ENCODE measurements at places on chromosomes 6 and 20.
A peak's percentile ranks its signal among the peaks of the same experiment; 100 is the strongest.

- peaks cover 25% of the 10 kb centered on the region for H3K36me3 ChIP-seq
- peak overlapping the region; percentile 80 for H3K4me3 ChIP-seq
- H3K27ac ChIP-seq: peak overlapping the region; percentile 81
- DNase-seq: no peak
These were observed 48.6 kb upstream of the PKHD1 start for GRCh38 chr6:52136055-52136454.

- H3K36me3 ChIP-seq: no peaks in the 10 kb centered on the region
- H3K4me3 ChIP-seq: no peak overlapping the region
- peak; percentile 31 for DNase-seq
- no peak overlapping the region for H3K27ac ChIP-seq
- peaks cover 11% of the 10 kb centered on the region for H3K4me1 ChIP-seq
- H3K27me3 ChIP-seq: no peaks in the 10 kb centered on the region
These were observed 221.6 kb downstream of the OGFRL1 start for GRCh38 chr6:71510057-71510713.

- no peak overlapping the region for H3K27ac ChIP-seq
- no peaks in the 10 kb centered on the region for H3K27me3 ChIP-seq
- peaks cover 26% of the 10 kb centered on the region for H3K36me3 ChIP-seq
- no peak overlapping the region for H3K4me3 ChIP-seq
- H3K4me1 ChIP-seq: no peaks in the 10 kb centered on the region
These were observed 5.3 kb upstream of the GUCA1B start for GRCh38 chr6:42200035-42200434.

GRCh38 chr20:3710011-3710466 is 2.4 kb downstream of the SIGLEC1 start:
- no peaks in the 10 kb centered on the region for H3K27me3 ChIP-seq
- H3K4me1 ChIP-seq: peaks cover 7% of the 10 kb centered on the region
- H3K4me3 ChIP-seq: no peak overlapping the region
- DNase-seq: peak; percentile 56
- no peak overlapping the region for H3K27ac ChIP-seq
- H3K36me3 ChIP-seq: no peaks in the 10 kb centered on the region

DNA sequence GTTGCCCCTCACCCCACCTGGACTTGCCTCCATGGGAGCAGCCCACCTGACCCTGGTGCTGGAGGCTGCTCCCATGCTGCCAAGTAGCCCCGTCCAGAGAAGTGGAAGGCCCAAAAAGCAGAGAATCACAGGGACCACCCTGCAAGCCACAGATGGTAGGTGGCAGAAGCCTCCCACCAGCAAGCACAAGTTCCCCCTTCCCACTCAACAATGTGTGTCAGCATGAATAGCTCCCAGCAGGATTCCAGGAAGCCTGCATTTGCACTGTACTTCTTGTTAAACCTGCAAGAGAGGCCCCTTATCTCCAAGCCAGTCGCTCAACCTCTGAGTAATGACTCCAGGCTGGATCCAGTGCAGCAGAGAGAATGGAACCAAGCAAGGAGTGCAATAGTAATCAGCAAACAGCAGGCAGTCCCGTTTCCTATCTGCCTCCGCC is 180.8 kb upstream of the CST7 start:
- no peak overlapping the region for H3K4me3 ChIP-seq
- no peaks in the 10 kb centered on the region for H3K4me1 ChIP-seq
- H3K27ac ChIP-seq: no peak overlapping the region
- H3K36me3 ChIP-seq: no peaks in the 10 kb centered on the region
- no peak for DNase-seq
- H3K27me3 ChIP-seq: peaks cover 2% of the 10 kb centered on the region

GRCh38 chr6:24951811-24952299 is 16.1 kb upstream of the RIPOR2 start:
- no peak for DNase-seq
- no peaks in the 10 kb centered on the region for H3K27me3 ChIP-seq
- H3K27ac ChIP-seq: no peak overlapping the region
- H3K36me3 ChIP-seq: no peaks in the 10 kb centered on the region
- no peaks in the 10 kb centered on the region for H3K4me1 ChIP-seq

DNA sequence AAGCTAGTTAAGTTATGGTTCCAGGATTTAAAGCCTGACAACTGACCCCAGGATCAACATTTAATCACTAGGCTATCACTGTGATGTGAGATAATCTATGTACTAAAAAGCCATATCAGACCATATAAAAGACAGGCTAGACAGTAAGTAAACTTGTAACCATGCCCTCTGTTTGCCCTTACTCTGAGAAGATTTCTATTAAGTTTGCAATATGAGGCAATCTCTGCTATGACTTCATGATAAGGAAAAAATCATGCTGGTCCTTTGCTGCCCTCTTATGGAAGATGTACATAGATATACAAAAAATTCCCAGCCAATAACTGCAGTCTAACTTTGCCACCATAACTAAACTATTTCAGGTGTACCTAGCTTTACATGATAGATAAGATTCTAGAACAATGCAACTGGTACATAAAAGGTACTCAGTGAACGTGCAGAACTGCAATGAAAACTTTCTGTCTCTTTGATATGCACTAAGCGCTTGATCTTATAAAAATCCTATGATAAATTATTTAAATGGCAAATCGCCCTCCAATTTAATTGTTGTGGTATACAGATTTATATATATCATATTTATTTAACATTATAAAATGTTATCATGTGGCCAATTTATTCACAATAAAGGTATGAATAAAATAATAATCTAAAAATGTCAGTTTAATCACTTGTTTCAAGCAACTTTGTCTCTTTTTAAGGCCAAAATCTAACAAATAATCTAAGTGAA is 70.5 kb downstream of the FAM217A start:
- peak overlapping the region; percentile 62 for H3K27ac ChIP-seq
- no peaks in the 10 kb centered on the region for H3K27me3 ChIP-seq
- H3K36me3 ChIP-seq: no peaks in the 10 kb centered on the region
- DNase-seq: no peak
- H3K4me1 ChIP-seq: peaks cover 18% of the 10 kb centered on the region

- peaks cover 4% of the 10 kb centered on the region for H3K4me1 ChIP-seq
- peak; percentile 85 for DNase-seq
- no peaks in the 10 kb centered on the region for H3K36me3 ChIP-seq
- no peaks in the 10 kb centered on the region for H3K27me3 ChIP-seq
- peak overlapping the region; percentile 27 for H3K4me3 ChIP-seq
- H3K27ac ChIP-seq: peak overlapping the region; percentile 51
These were observed 21.1 kb upstream of the NOTCH4 start for GRCh38 chr6:32244946-32245398.

- no peaks in the 10 kb centered on the region for H3K36me3 ChIP-seq
- no peaks in the 10 kb centered on the region for H3K4me1 ChIP-seq
- DNase-seq: no peak
- no peaks in the 10 kb centered on the region for H3K27me3 ChIP-seq
These were observed 60.4 kb upstream of the RSPO3 start for GRCh38 chr6:127058027-127058426.

- no peak overlapping the region for H3K27ac ChIP-seq
- H3K27me3 ChIP-seq: no peaks in the 10 kb centered on the region
- no peaks in the 10 kb centered on the region for H3K4me1 ChIP-seq
- no peaks in the 10 kb centered on the region for H3K36me3 ChIP-seq
- no peak overlapping the region for H3K4me3 ChIP-seq
- DNase-seq: no peak
These were observed 1.9 kb downstream of the RFPL4B start for GRCh38 chr6:112348891-112349635.

DNA sequence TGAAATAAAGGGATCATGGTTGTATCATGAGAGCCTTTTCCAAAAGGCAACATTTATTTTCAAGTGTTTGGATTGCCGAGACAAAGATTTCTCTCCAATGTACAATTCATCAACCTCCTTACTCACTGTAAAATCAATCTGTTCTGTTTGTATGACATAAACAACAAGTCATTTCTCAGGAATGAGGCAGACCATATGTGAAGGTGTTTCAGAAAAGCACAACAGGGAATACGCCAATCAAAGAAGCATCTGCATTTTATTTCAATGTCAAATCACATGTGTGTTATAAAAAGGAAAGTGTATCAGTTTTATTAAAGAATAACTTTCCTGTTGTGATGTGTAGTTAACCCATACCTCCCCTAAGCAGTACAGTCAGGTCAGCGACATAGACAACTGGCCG is 653.7 kb downstream of the TFAP2A start:
- DNase-seq: no peak
- no peak overlapping the region for H3K4me3 ChIP-seq
- H3K4me1 ChIP-seq: no peaks in the 10 kb centered on the region
- no peaks in the 10 kb centered on the region for H3K36me3 ChIP-seq
- no peaks in the 10 kb centered on the region for H3K27me3 ChIP-seq

- no peak overlapping the region for H3K27ac ChIP-seq
- no peaks in the 10 kb centered on the region for H3K4me1 ChIP-seq
- H3K36me3 ChIP-seq: no peaks in the 10 kb centered on the region
- H3K27me3 ChIP-seq: no peaks in the 10 kb centered on the region
- H3K4me3 ChIP-seq: no peak overlapping the region
These were observed 82.1 kb upstream of the SRSF6 start for GRCh38 chr20:43375591-43375990.

DNA sequence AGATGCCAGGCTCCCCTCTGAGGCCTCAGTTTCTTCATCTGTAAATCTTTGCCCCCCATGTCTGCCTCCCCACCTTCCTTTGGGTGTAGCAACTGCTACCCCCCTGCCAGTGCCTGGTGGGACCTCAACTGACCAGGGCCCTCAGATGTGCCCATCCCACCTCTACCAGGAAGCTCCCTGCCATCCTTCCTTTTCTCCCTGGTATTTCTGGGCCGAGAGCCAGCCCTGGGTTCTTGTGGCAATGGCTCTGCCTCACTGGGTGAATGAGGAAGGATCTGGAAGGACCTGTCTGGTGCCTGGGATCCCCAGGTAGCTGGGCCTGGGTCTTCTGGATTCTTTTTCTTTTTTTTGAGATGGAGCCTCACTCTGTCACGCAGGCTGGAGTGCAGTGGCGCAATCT is 141.1 kb upstream of the RNF24 start:
- no peaks in the 10 kb centered on the region for H3K4me1 ChIP-seq
- H3K36me3 ChIP-seq: no peaks in the 10 kb centered on the region
- no peaks in the 10 kb centered on the region for H3K27me3 ChIP-seq
- DNase-seq: no peak
- H3K4me3 ChIP-seq: no peak overlapping the region
- H3K27ac ChIP-seq: no peak overlapping the region

DNA sequence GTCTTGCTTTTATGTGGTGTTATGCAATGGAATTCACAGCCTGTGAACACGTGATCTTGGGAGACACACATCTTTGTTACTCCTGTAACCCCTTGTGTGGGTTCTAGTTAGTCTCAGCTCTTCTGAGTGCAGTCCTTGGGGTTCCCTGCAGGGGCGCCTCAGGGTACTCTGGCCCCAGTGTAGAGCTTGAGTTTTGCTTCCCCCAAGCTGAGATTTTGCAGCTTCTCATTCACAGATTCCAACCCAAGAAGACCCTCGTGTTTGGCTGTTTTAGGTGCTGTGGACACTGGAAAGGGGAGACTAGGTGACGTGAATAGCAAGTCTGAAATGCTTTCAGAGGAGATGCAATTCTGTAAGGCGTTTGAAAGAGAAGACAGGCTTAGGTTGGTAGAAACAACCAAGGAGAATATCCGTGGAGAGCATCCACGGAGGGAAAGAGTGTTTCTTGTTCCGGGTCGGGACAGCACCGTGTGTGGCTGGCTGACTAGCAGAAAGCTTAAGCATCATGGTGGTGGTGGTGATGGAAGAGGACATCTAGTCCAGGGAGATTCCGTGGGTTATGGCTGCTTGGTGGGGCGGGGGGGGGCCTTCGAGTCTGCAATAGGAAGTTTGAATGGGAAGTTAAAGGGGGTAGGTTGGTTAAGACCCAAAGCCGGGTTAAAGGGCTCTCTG is 30.1 kb downstream of the DUSP22 start:
- H3K27ac ChIP-seq: no peak overlapping the region
- no peaks in the 10 kb centered on the region for H3K27me3 ChIP-seq
- no peak overlapping the region for H3K4me3 ChIP-seq

- no peak overlapping the region for H3K27ac ChIP-seq
- H3K4me1 ChIP-seq: peaks cover 4% of the 10 kb centered on the region
- no peak overlapping the region for H3K4me3 ChIP-seq
- H3K36me3 ChIP-seq: no peaks in the 10 kb centered on the region
- H3K27me3 ChIP-seq: no peaks in the 10 kb centered on the region
- DNase-seq: no peak
These were observed 66.8 kb downstream of the LMBRD1 start for GRCh38 chr6:69729870-69730449.

GRCh38 chr20:1803932-1804501 is 91.2 kb upstream of the SIRPA start:
- no peak for DNase-seq
- peak overlapping the region; percentile 61 for H3K27ac ChIP-seq
- H3K4me1 ChIP-seq: peaks cover 20% of the 10 kb centered on the region
- peak overlapping the region; percentile 77 for H3K4me3 ChIP-seq

GRCh38 chr6:10424040-10424439 is 9.2 kb upstream of the TFAP2A start:
- peaks cover 47% of the 10 kb centered on the region for H3K27me3 ChIP-seq
- no peak overlapping the region for H3K27ac ChIP-seq
- H3K4me1 ChIP-seq: peaks cover 11% of the 10 kb centered on the region
- no peak for DNase-seq
- H3K4me3 ChIP-seq: no peak overlapping the region

DNA sequence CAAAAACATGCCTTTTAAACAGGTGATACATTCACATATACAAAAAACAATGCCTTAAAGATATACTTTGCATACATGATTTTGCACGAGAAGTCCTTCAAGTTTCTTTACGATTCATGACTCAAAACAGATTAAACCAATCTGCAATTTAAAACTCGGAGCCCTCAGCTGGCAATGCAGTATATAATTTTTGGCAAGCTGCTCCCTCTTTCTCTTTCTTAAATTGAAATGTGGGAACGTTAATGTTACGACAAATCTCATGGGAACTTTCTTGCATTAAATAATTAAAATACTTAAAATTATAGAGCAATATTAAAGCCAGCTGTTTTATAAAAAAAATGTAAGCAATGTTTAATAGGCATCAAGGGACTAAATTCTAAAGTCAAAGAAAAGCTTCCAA is 334.6 kb downstream of the ESR1 start:
- H3K36me3 ChIP-seq: peaks cover 87% of the 10 kb centered on the region
- H3K4me3 ChIP-seq: no peak overlapping the region
- no peak for DNase-seq
- no peaks in the 10 kb centered on the region for H3K27me3 ChIP-seq
- H3K27ac ChIP-seq: no peak overlapping the region

DNA sequence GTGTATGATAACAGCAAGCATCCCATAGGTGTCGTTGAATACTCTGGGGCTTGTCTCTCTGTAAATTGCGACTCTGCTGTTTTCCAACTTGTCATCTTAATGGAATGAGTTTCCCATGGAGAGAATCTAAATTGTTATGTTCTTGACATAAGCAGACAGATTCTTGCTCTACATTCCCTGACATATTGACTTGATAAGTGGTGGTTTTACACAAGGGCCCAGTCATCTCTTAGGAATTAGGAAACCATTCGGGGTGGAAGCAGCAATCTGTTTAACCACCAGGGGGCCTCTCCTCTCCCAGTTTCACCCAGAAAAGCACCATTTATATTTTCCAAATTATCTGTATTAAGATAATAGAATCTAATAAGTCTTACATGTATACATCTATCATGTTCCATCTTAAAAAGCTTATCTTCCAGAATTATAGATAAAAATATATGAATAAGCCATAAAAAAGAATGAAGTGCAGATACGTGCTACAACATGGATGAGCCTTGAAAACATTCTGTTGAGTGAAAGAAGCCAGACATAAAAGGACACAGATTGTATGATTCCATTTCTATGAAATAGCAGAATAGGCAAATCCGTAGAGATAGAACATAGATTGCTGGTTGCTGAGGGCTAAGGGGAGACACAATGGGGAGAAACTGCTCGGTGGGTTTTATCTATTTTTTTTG is 23.1 kb upstream of the MROH8 start:
- no peak overlapping the region for H3K4me3 ChIP-seq
- no peaks in the 10 kb centered on the region for H3K27me3 ChIP-seq
- H3K36me3 ChIP-seq: peaks cover 19% of the 10 kb centered on the region

- H3K27ac ChIP-seq: no peak overlapping the region
- H3K4me1 ChIP-seq: no peaks in the 10 kb centered on the region
- H3K36me3 ChIP-seq: no peaks in the 10 kb centered on the region
- no peak for DNase-seq
These were observed 197.7 kb downstream of the SMOC2 start for GRCh38 chr6:168638468-168639271.
